ENCODE measurements at places on chromosomes 5 and 9. TPM values are rescaled to one million over a fixed set of nuclear protein-coding genes. Genes with fewer than 3 reads are reported as not detected.

The ABLIM3 gene
- total RNA-seq, result 19.0 TPM

The FOXD4 gene
- 0.76 TPM for total RNA-seq

- DNase-seq, result no peak
- peaks cover 4% of the 10 kb centered on the region for H3K27me3 ChIP-seq
- H3K36me3 ChIP-seq, result peaks cover 20% of the 10 kb centered on the region
- H3K4me1 ChIP-seq, result no peaks in the 10 kb centered on the region
Measured at GRCh38 chr9:98491231-98491651, 217.5 kb downstream of the GABBR2 start.

GRCh38 chr5:908172-908571, 15.5 kb downstream of the TRIP13 start:
- no peak overlapping the region for H3K4me3 ChIP-seq
- H3K4me1 ChIP-seq, result peaks cover 2% of the 10 kb centered on the region
- no peaks in the 10 kb centered on the region for H3K36me3 ChIP-seq
- H3K27me3 ChIP-seq, result peaks cover 2% of the 10 kb centered on the region
